ENCODE measurements at places on chromosomes 6 and 20. TPM values are rescaled to one million over a fixed set of nuclear protein-coding genes. Genes with fewer than 3 reads are reported as not detected.
A peak's percentile ranks its signal among the peaks of the same experiment; 100 is the strongest.

GRCh38 chr6:44508646-44509045 is 121.1 kb downstream of the CDC5L start:
- no peaks in the 10 kb centered on the region for H3K4me1 ChIP-seq
- no peak overlapping the region for H3K27ac ChIP-seq
- H3K36me3 ChIP-seq = no peaks in the 10 kb centered on the region
- H3K27me3 ChIP-seq = peaks cover 6% of the 10 kb centered on the region
- no peak overlapping the region for H3K4me3 ChIP-seq

DNA sequence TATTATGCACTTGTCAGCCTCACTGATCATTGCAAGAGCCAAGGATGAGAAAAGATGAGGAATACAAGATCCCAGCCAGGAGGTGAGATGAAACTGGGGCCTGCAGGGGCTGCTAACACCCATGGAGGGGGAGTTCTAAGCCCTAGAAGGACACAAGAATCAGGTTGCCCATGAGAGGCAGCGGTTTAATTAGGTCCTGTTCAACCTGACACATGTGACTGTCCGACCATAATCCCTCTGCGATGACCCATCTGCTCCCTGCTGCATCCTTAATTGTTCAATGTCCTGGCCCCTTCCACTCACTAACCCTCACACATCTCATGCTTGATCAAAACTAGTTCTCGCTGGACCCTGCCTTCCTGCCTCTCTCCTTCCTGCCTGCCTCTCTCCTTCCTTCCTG is 52.2 kb upstream of the NNAT start:
- H3K36me3 ChIP-seq = no peaks in the 10 kb centered on the region
- no peak overlapping the region for H3K27ac ChIP-seq
- H3K4me1 ChIP-seq = no peaks in the 10 kb centered on the region
- peaks cover 5% of the 10 kb centered on the region for H3K27me3 ChIP-seq
- DNase-seq = no peak

DNA sequence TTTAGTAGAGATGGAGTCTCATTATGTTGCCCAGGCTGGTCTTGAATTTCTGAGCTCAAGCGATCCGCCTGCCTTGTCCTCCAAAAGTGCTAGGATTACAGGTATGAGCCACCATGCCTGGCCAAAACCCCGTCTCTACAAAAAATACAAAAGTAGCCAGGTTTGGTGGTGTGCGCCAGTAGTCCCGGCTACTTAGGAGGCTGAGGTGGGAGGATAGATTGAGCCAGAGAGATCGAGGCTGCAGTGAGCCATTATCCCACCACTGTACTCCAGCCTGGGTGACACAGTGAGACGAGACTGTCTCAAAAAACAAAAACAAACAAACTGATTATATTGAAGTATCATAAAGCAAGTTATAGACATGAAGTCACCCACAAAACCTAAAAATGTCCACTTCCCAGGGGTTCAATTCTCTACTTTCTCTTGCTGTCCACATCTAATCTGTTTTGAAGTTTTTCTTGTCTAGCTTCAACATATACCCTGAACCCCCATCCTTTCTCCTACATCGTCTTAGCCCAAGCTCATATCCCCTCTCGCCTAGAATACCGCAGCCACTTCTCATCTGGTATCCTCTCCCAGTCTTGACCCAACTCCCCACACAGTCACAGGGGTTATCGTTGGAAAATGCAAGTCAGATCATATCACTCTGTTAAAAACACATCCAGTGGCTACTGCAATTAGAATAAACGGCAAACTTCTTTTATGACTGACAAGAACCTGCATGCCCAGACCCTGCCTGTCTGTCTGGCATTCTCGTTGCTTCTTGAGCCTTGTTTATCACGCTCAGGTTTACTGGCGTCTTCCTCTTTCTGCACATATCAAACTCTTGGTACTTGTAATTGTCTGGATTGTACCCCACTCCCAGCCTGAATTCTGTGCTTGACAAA is 20.1 kb upstream of the NCOA3 start:
- H3K36me3 ChIP-seq = no peaks in the 10 kb centered on the region
- peak overlapping the region; percentile 43 for H3K27ac ChIP-seq
- no peaks in the 10 kb centered on the region for H3K27me3 ChIP-seq
- DNase-seq = no peak

Gene SLC32A1
- total RNA-seq = not detected

Gene MYMX
- not detected for total RNA-seq

Gene HDAC2
- total RNA-seq = 68.4 TPM

Gene COL9A1
- not detected for total RNA-seq
